ENCODE measurements at places on chromosomes 3 and 15.

- no peak for DNase-seq
These were observed 4.2 kb downstream of the NCBP2 start for GRCh38 chr3:196938124-196938523.

- DNase-seq, result no peak
These were observed 282.6 kb upstream of the MCTP2 start for GRCh38 chr15:93948726-93949125.

GRCh38 chr15:77753939-77754338, 121.2 kb upstream of the LINGO1 start:
- no peak for DNase-seq

DNA sequence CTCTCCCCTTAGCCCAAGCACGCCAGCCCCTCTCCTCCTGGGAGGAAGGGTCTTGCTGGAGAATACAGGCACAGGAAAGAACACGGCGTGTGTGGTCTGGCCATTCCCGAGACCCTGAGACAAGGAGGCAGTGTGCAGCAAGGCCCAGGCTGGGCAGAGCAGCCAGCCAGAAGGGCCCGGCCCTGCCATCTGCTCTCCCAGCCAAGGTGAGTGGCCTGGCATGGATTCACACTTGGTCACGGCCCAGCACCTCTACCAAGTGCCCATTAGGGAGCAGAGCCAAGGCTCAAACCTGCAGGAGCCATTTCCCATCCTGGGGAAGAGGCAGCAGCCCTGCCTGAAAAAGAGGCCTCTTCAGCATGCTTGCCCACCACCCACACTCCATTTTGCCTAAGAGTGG, 28.6 kb downstream of the MEGF11 start:
- DNase-seq, result no peak

DNA sequence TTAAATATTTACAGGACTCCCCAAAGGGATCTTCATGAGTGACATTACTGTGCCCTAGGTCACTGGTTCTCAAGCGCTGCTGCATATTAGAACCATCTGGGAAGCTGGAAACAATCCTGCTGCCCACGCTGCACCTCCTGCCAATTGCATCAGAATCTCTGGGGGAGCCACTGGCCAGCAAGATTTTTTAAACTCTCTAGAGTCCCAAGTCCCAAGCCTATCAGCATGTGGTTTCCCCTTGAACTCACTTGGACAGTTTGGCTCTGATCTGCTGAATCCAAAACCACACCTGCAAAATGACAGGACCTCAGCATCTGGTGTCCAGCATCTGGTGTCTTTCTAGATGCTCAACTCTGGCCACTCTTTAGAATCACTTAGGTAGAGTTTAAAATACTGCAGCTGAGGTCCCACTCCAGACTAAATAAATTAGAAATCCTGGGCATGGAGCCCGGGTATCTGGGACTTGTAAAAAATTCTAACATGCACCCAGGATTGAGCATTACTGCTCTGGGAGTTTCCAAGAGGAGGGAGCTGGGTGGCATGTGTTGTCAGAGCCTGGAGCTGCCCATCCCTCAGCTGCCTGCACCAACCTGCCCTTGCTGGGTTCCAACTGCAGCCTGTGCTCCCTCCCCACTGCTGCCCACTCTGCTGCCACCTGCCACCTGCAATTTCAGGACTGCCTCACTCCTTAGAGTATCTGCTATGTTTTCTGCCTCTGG, 311.3 kb downstream of the SLC9A9 start:
- no peak for DNase-seq

DNA sequence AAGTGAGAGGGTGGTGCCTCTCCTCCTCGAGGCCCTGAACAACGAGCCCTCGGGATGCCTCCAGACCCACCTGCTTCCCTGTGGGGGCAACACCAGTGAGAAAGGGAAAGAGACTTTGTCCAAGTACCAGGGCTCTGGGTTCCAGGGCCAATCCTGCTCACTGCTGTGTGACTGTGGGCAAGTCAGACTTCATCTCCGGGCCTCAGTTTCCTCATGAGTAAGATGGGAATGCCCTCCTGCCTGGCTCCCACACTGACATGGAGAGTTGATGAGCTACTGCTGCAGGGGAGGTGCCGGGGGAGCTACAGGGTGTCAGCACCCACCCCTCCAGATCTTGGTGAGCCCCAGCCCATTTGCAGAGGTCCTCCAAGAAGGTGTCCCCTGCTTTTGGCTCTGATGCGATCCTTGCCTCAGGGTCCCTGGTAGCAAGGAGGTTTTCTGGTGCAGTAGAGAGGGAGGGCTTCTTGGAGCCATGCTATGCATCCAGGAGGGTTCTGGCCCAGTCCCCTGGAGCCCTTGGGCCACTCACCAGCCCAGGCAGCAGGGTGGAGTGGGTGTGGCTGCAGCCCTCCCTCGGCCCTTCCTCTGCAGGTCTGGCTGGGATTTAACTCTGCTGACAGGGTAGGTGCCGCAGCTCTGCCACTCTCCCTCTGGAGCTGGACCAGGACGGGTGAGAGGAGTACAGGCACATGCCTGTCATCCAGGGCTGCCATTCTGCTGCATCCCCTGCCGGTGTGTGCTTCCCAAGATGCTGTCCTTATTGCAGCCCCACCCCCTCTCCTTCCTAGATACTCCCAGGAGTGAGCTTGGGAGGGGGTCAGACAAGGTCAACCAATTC, 26.9 kb downstream of the LOXL1 start:
- DNase-seq, result no peak

Data from activated CD4-positive, alpha-beta T cell treated with anti-CD3 and anti-CD28 coated beads, Interleukin-2, amount 50 U/mL, for 1 hour (primary cell).